BJ (cell line): ENCODE measurements at places on chromosomes 11 and 22.

DNA sequence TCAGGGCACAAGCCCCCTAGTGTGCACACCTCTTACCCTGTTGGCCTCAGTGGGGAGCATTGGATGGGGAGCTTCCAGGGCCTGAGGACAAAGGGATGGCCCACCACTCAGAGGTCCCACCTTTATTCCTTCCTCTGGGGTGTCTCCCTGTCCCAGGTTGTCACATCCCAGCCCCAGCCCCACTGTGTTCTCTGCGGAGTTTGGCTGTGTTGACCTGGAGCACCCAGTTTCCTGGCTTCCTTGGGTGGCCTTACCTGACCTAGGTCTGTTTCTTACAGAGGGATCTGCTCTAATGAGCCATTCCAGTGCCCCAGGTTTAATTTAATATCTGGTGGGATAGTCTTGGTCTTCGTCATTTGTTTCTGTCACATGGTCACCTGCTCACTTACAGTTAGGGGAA, 38.8 kb upstream of the HORMAD2 start:
- no peak for DNase-seq

- no peak for DNase-seq
Measured at GRCh38 chr11:134346976-134347350, 15.2 kb downstream of the GLB1L2 start.

DNA sequence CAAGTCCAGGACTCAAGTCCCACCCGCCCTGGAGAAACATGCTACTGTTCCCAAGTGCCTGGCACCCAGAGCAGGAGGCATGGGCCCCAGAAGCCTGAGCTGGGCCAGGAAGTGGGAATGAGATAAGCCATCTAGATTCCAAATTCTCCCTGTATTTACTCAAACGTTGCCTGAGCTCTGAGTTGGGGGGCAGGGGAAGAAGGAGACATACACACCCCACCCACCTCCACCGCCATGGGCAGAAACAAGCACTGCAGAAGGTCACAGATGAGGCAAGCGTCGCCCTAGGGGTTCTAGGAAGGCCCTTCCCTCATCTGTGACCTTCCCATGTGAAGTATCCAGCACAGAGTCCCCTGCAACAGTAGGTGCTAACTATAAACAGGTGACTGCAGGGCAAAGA, 54.0 kb downstream of the PLEKHA7 start:
- no peak for DNase-seq

DNA sequence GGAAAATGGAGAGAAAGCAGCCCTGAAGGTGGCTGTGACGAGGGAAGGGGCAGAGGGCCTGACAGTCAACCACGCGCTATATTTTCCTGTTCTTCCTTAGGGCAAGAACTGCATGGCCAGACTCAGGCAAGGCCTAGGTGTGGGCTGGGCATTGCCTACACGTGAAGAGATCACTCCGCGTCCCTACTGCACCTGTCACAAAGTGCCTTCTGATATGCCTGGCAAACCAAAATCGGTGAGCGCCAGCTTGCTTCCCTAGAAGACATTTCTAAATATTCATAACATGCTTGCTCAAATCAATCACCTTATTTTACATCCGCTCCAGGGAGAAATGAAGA, 6.3 kb downstream of the TMEM121B start:
- no peak for DNase-seq

- no peak for DNase-seq
Measured at GRCh38 chr22:23895599-23896144, 1.5 kb downstream of the MIF start.

GRCh38 chr11:59479906-59480305, 6.8 kb downstream of the OR4D10 start:
- no peak for DNase-seq

GRCh38 chr11:69575296-69576068, 65.5 kb upstream of the CCND1 start:
- DNase-seq, result no peak

DNA sequence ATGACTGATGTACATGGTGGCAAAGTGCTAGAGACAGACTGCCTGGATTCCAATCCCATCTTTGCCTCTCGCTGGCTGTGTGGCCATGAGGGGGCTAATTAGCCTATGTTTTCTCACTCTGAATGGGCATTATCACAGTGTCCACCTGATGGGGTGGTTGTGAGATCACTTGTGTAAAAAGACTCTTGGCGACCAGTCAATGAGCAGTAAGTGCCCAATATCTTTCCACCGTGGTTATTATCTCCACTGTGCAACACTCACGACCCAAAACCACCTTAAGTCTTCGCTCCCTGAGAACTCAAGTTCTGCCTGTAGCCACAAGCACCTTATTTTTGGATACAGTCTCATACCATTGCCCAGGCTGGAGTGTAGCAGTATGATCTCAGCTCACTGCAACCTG, 52.1 kb downstream of the PLEKHA7 start:
- DNase-seq, result no peak

- DNase-seq, result no peak
Measured at GRCh38 chr11:71068963-71069362, 183.4 kb downstream of the SHANK2 start.
